ENCODE measurements at places on chromosomes 3 and 15. TPM values are rescaled to one million over a fixed set of nuclear protein-coding genes. Genes with fewer than 3 reads are reported as not detected.

TYRO3 gene
- total RNA-seq = 118 TPM

KCNMB2 gene
- total RNA-seq = not detected

MGLL gene
- total RNA-seq = 0.11 TPM

TMEM266 gene
- total RNA-seq = 0.81 TPM

CLRN1 gene
- not detected for total RNA-seq

HES1 gene
- total RNA-seq = 23.3 TPM

STRIT1 gene
- not detected for total RNA-seq

MAP4 gene
- total RNA-seq = 138 TPM

MCF2L2 gene
- 6.4 TPM for total RNA-seq

GRCh38 chr3:44184319-44184953, 57.2 kb upstream of the TOPAZ1 start:
- no peak overlapping the region for H3K4me3 ChIP-seq
- no peaks in the 10 kb centered on the region for H3K36me3 ChIP-seq
- no peaks in the 10 kb centered on the region for H3K27me3 ChIP-seq
- no peaks in the 10 kb centered on the region for H3K4me1 ChIP-seq
- no peak overlapping the region for H3K27ac ChIP-seq

DNA sequence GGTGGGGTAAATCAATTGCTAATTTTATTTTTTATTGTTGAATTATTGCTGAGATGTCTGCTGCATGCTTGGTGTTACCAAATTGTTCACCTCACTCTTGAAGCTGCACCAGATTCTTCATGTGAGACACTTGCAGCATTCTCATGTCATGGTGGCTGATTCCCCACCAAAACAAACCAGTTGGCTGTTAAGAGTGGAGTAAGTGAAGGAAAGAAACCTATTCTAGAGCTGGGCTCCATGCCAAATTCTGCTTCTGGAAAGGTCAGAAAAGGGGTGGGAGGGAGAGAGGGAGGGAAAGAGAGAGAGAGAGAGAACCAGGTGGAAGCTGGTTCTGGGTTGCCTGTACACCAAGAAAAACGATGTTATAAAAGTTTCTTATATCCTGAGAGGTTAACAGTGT, 317.5 kb upstream of the THRB start:
- no peaks in the 10 kb centered on the region for H3K27me3 ChIP-seq
- DNase-seq = no peak
- no peak overlapping the region for H3K27ac ChIP-seq
- H3K4me1 ChIP-seq = no peaks in the 10 kb centered on the region

DNA sequence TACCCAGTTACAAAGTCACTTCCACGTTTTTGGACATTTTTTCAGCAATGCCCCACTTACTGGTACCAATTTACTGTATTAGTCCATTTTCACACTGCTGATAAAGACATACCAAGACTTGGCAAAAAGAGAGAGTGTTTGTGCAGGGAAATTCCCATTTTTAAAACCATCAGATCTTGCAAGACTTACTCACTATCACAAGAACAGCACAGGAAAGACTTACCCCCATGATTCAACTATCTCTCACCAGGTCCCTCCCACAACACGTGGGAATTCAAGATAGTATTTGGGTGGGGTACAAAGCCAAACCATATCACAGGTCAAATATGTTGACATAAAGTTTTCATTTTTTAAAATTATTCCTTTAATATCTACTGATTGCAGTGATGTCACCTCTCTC, 16.2 kb upstream of the ABI3BP start:
- H3K4me1 ChIP-seq = no peaks in the 10 kb centered on the region
- no peak for DNase-seq
- no peaks in the 10 kb centered on the region for H3K27me3 ChIP-seq
- peaks cover 16% of the 10 kb centered on the region for H3K36me3 ChIP-seq

DNA sequence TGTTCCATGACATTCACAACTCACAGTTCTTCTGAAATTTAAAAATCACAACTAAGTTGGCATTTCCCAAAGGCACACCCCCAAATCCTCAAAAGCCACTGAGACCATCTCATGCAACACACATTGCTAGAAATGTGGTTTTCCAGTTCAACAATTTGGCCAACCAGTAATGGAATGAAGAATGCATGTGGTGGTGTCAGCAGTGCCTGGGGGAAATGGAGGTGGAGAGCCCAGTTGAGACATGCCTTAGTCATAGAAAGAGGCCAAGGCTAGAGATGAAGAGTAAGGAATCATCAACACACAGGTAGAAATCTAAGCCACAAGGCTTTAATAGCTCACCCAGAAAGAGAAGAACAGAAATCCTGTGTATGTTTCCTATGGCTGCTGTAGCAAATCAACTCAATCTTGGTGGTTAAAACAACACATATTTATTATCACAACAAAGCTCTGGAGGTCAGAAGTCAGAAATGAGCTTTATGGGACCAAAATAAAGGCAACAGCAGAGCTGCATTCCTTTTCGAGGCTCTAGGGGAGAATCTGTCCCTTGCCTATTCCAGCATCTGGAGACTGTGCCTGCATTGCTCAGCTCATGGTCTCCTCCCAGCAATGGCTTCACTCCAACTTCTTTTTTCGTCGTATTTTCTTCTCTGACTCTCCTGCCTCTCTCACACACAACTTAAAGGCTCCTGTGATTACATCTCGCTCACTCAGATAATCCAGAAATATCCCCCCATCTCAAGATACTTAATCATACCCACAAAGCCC, 54.0 kb downstream of the SNTN start:
- H3K36me3 ChIP-seq = no peaks in the 10 kb centered on the region
- no peaks in the 10 kb centered on the region for H3K27me3 ChIP-seq
- no peak for DNase-seq
- no peak overlapping the region for H3K27ac ChIP-seq

DNA sequence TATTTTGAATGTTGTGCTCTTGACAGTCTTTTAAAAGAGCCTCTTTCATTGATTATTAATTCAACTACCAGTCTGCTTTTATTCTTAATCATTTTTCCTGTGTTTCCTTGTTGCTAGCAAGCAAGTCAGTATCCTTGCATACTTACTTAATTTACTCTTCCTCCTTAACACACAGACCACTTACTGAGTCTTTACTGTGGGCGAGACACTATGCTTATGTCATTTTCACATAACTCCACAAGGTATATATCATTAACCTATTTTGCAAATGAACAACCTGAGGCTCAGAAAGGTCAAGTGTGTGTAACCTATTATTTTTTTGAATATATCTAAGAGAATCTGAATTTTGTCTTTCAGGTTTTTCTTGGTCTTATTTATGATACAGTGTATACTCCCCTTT, 130.9 kb downstream of the WDR76 start:
- H3K27ac ChIP-seq = no peak overlapping the region
- H3K4me3 ChIP-seq = no peak overlapping the region
- peaks cover 2% of the 10 kb centered on the region for H3K36me3 ChIP-seq
- H3K27me3 ChIP-seq = no peaks in the 10 kb centered on the region
- peaks cover 4% of the 10 kb centered on the region for H3K4me1 ChIP-seq

DNA sequence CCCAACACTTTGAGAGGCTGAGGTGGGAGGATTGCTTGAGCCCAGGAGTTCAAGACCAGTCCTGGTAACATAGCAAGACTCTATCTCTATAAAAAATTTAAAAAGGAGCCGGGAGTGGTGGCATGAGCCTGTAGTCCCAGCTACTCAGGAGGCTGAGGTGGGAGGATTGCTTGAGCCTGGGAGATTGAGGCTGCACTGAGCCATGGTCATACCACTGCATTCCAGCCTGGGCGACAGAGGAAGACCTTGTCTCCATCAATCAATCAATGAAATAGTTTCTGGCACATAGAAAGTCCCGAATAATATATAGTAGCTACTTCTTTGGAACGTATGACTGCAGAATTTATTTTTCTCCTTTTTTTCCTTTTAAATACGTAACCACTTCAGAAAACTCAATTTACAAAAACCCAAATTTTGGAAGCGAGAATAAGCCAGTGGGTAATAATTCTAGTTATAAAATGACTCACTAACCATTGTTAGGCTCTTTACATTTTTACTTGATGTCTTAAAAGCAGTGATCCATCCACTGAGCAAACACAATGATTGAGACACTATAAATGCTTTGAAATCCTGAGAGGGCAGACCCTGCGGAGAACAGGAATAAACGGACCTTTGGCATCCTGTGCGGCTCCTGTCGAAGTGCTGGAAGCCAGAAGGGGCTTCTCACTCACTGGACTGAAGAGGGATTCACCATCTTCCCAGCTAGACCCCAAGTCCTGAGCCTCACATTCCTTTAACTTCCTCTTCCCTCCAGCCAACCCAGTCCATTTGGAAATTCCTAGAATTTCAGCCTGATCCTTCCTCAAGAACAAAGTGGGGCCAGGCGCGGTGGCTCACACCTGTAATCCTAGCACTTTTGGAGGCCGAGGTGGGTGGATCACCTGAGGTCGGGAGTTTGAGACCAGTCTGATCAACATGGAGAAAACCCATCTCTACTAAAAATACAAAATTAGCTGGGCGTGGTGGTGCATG, 68.4 kb upstream of the MFGE8 start:
- H3K27ac ChIP-seq = no peak overlapping the region
- H3K36me3 ChIP-seq = no peaks in the 10 kb centered on the region
- no peaks in the 10 kb centered on the region for H3K27me3 ChIP-seq
- no peak for DNase-seq

- H3K4me1 ChIP-seq = no peaks in the 10 kb centered on the region
- H3K4me3 ChIP-seq = peak overlapping the region; percentile 95
- H3K36me3 ChIP-seq = no peaks in the 10 kb centered on the region
- H3K27ac ChIP-seq = peak overlapping the region; percentile 84
- no peaks in the 10 kb centered on the region for H3K27me3 ChIP-seq
Measured at GRCh38 chr15:75452865-75453702, 1.6 kb upstream of the SIN3A start.

DNA sequence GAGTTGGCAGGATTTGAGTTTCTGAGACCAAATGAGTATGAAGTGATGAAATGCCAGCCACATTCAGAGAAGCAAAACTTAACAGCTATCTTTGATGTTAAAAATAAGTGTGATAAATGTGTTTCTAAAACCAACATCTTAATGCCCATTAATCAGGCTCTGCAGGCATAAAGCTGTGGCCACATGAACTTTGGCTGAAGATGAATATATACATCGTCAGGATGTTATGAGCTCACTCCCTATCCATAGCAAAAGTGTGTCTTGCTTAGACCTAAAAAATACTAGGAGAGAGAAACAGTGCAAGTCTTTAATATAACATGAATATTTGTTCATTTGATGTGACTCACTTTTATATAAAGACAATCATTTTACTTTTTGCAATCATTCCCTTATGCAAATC, 218.0 kb downstream of the CADM2 start:
- H3K4me1 ChIP-seq = no peaks in the 10 kb centered on the region
- H3K27ac ChIP-seq = no peak overlapping the region
- no peaks in the 10 kb centered on the region for H3K36me3 ChIP-seq
- DNase-seq = no peak
- H3K4me3 ChIP-seq = no peak overlapping the region
- no peaks in the 10 kb centered on the region for H3K27me3 ChIP-seq

GRCh38 chr3:185062191-185062590, 90.7 kb downstream of the C3orf70 start:
- no peak for DNase-seq
- peaks cover 25% of the 10 kb centered on the region for H3K36me3 ChIP-seq
- H3K27me3 ChIP-seq = no peaks in the 10 kb centered on the region
- H3K4me3 ChIP-seq = no peak overlapping the region

GRCh38 chr3:32276279-32276841, 37.9 kb downstream of the CMTM8 start:
- no peaks in the 10 kb centered on the region for H3K36me3 ChIP-seq
- H3K4me1 ChIP-seq = no peaks in the 10 kb centered on the region

DNA sequence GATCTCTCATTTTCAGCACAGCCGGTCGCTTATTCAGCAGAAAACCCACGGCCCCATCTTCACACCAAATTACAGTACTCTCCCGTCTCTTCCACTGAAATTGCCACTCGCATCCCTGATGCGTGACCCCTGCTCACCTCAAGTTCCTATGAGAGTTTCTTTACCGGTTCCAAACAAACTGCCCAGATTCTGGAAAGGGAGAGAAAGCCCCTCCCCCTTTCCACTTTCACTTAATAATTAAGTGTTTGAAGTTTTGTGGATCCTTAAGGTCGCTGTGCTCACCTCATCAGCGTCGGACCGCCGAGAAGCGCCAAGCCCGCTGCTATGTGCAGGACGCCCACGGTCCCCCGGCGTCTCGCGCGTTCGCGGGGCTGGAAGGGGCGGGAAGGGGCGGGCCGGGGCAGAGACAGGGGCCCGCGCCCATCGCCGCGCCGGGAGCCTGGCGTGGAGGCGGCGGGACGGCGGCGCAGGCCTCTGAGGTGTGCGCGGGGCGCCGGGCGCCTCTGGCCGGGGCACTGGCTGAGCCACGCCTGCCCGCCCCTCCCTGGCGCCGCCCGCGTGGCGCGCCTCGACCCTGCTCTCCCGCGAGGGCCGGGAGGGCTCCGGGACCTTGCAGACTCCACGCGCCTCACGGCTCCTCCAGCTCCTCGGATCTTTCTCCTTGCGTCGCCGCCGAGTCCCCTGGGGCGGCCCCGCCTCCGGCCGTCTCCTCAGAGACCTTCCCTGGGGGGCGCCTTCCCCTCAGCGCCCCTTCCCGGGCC, at the start of gene GPR156:
GPR156 (minus strand) TSS at position 476 of the 761 bp plus-strand sequence. CDS start 41,124 bp downstream, outside the sequence.
- DNase-seq = peak; percentile 41
- peaks cover 6% of the 10 kb centered on the region for H3K27me3 ChIP-seq
- peak within 1 kb of the TSS; percentile 63 for H3K4me3 ChIP-seq
- no peak within 1 kb of the TSS for H3K27ac ChIP-seq
